ENCODE measurements at places on chromosomes 12 and 14. TPM values are rescaled to one million over a fixed set of nuclear protein-coding genes. Genes with fewer than 3 reads are reported as not detected.

- DNase-seq = no peak
These were observed 9.9 kb downstream of the ISCU start for GRCh38 chr12:108572166-108572790.

- no peak for DNase-seq
These were observed 1.8 kb upstream of the COX14 start for GRCh38 chr12:50110127-50110761.

- DNase-seq = peak; percentile 44
These were observed 124.0 kb downstream of the DYRK2 start for GRCh38 chr12:67772267-67773169.

- DNase-seq = no peak
These were observed 153.7 kb downstream of the PRKD1 start for GRCh38 chr14:29773990-29774389.

DNA sequence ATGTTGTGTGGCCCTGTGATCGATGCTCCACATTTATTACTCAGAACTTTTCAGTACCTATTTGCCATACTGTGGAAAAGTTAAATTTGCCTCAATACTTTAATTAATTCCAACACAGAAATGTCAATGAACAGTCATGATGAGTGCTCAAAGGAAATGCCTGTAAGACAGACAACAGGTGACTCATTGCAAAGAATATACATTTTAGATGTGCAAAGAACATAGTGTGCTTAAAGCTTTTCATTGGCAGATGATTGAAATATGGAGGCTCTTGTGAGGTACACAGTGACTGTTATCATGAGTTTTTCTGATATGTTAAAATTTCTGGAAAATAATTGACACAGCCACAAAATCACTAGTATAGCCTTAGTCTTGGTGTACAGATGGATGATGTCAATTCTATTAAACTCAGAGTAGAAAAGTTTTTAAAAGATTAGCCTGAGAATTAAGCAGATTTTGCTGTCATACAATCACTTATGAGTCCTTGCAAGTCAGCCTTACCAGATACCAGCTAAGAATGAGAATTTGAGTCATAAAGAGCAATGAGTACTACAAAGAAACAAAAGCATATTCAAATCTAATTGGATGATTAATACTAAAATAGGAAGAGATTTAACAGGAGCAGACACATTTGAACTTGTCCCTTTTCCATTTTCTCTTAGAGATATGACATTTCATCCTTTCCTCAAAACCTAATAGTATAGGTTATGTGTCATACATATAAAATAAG, 544.1 kb downstream of the KCNH5 start:
- no peak for DNase-seq

DNA sequence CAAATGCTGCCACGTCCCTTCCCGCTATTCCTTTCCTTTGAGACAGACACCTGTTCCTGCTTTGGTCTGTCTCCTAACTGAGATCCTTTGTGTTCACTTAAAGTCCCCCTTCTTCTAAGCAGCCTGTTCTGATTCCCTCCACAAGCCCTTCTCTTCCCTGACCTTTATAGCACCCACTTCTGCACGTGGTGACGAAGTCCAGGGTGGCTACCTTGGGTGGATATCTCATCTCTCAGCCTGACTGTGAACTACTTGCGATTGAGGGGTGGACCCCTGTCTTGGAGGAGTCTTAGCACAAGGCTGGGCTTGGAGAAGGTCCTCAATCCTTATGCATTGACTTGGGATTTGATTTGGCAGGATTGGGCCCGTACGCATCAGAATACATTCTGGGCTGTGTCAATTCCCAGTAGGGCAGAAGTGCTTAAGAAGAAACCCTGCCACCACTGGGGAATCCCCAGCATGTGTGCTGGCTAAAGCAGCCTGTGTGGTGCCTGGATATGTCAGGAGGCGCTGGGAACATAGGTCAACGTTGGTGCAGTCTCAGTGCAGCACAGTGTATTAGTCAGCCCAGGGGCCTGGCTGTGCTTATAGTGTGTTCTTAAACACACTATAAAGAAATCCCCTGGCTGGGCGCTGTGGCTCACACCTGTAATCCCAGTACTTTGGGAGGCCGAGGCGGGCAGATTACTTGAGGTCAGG, 23.6 kb downstream of the KRT80 start:
- DNase-seq = peak; percentile 14

DNA sequence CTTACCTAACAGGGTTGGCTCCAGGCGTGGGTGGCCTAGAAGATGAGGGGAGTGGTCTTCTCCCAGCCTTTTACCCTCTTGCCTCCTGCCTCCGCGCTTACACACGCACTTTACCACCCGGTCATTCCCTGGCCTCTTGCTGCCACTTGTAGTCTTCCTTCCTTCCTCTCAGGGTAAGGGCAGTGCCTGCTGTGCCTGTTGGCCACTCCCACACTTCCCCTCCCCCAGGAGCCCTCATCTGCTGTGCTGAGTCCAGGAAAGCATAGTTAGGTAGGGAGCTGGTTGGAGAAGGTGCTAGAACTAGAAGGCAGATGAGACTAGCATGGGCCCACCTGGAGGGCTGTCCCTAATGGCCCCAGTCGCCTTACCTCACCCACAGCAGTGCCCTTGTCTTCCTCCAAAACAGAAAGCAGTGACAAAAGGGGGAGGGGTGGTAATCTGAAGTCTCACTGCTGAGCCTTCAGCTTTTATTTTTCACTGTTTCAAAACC, 54.3 kb upstream of the SRSF5 start:
- DNase-seq = peak; percentile 50

DNA sequence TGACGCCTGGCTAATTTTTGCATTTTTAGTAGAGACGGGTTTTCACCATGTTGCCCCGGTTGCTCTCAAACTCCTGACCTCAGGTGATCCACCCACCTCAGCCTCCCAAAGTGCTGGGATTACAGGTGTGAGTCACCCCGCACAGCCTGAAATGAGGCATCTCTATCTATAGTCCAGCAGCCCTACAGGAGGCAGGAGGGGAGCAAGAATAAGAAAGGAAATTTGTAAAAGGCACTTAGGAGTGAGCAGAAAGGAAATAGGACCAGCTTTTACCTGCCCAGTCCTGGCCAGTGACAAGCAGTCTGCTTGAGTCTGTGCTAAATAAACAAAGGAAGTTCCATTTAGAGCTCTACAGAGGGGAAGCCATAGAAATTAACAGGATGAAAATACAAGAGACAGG, 15.0 kb upstream of the PSMA6 start:
- DNase-seq = no peak

GRCh38 chr14:103126873-103127304, 3.6 kb downstream of the TNFAIP2 start:
- DNase-seq = peak; percentile 81

FGF23 gene
- total RNA-seq = not detected

UNC79 gene
- 29.5 TPM for total RNA-seq
